ENCODE measurements at places on chromosomes 2 and 18.

- no peak for DNase-seq
Observed at GRCh38 chr2:27212626-27213471, 781 bp upstream of the SLC5A6 start.

DNA sequence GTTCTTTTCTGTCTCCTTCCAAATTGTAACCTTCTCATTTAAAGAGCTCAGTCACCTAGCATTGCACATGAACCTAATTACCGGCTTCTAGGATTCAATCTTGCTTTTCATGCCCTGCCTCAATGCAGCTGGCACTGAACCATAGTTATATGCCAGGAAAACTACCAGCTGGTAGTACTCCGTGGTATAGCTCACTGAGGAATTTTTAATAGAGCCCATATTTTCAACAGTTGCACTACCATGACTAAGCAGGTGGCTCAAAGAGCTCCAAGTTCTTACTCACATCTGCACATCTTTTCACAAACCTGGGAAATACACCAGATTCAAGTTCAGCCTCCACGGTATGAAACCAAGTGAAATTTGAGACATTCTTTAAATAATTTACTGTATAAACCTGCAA is 363.5 kb downstream of the GRB14 start:
- DNase-seq = no peak

DNA sequence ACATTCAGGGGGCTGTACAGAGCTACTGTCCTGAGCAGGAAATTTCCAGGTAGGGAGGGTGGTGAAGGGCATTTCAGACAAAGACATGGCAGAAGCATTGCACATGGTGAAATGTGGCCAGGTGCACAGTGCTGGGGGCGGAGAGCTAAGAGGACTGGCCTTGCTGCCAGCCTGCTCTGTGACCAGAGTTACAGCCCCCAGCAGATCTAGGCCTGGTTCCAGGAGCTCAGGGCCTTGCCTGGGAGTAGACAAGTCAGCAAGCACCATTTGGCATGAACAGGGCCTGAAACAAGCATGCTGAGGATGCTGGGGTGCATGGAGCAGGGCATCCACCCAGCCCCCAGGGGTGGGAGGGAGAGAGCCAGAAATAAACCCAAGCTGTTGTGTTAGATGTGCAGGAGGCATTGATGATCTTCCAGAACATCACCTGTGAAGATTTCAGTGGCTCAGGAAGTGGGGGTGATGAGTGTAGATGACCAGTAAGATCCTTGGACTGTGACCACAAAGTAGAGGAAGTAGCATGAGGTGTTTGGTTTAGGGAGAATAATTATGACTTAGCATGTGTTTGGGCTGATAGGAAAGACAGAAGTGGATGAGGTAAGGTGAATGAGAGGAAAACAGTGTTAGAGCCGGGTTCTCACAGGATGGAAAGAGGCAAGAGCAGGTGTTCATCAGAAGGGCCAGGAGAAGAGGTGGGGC is 61.1 kb downstream of the COA5 start:
- no peak for DNase-seq

DNA sequence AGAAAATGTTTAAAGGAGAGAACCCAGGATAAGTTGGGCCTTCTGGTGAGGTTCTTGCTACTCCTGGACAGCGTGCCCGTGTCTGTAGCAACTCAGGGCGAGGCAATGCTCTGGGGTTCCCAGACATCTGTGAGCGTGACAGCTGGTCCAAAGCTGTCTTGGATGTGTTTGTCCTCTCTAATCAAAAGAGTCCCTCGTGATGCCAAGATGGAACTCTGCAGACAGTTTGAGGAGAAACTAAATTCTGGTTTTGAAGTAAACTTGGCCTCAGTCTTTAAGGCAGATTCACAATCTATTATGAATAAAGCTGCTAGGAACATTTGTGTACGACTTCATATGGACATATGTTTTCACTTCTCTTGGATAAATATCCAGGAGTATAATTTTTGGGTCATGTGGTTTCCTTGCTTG is 47.3 kb downstream of the TMEM17 start:
- DNase-seq = no peak

DNA sequence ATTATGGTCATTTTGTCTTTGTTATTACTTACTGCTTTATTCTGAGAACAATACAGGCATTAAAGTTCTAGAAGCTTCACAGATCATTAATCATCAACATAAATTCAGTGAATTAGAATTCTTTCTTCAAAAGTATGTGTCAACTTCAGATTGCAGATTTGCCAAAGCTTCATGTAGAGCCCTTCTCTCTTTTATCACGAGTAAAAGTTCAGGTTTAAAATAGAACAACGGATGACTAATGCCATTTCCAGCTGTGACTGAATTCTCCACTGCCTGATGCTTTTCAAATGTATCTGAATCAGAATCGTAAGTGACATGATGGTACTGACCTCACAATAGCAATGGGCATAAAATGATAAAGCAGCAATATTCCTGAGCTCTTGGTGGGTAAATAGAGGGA is 116.0 kb downstream of the ABCA12 start:
- DNase-seq = no peak

DNA sequence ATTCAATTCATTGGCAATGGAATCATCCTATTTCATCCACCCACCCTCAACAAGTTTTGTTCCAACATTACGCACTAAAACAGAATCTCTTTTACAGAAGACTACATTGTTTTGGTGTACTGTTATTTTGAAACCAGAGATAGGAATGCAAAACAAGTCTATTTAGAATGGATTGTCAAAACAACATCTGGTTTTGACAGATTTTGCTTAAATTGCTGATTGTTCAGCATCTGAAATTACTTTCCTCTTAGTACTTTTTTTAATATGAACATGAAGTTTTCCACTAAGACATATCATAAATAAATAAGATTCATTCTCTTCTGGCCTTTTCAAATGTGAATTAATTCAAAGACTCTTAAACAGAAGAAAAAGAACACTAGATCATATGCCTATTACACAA is 323.9 kb upstream of the TFPI start:
- DNase-seq = no peak

GRCh38 chr2:62586981-62587380 is 81.0 kb upstream of the TMEM17 start:
- no peak for DNase-seq

DNA sequence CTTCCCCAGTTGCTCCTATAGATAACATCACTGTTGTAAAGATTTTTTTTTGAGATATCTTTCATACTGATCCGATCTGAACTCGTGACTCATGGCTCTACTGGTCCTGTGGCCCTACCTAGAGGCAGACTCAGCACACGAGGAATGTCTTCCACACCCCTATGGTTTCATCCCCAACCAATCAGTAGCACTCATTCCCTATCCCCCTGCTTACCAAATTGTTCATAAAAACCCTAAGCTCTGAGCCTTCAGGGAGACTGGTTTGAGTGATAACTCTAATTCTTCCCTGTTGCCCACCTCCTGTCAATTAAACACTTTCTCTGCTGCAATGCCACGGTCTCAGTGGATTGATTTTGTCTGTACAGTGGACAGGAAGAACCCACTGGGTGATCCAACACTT is 4.2 kb upstream of the SAP130 start:
- DNase-seq = no peak

DNA sequence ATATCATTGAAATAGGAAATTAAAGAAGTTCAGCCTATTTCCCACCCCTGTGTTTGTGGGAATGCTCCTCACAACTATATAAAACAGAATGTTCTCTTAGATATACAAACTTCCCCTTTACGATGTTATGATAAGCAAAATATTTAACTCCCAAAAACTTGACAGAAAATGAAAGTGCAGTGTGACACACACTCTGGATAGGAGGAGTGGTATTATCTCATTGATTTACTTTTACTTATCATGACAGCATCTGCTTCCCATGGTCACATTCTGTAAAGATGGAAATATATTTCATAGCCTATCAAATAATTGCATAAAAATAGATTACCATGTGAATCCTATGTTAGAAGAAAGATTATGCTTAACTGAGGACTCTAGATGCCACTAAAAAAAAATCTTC is 96.6 kb upstream of the STK17B start:
- no peak for DNase-seq

- DNase-seq = no peak
Observed at GRCh38 chr18:51010218-51010617, 19.8 kb upstream of the SMAD4 start.

- DNase-seq = no peak
Observed at GRCh38 chr2:111668274-111668616, 215.7 kb downstream of the ANAPC1 start.

DNA sequence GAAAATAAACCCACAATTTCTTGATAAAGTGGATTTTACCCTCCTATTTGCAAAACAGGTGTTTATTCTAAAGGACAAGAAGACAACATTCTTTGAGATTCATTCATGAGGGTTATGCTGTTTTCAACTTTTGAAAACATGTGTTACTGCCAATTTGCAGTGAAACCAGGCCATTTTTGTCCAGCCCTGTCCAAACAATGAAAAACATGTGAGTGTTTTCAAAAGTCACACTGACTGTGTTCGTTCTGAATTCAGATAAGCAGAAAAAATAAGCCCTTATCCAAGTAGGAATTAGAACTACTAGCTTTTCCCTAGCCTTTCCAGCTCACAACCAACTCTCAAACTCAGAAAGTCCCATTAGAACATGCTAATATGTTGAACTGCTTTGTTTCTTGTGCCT is 148.1 kb upstream of the PID1 start:
- DNase-seq = no peak

GRCh38 chr18:13382366-13382953 is 163.9 kb downstream of the LDLRAD4 start:
- DNase-seq = no peak

DNA sequence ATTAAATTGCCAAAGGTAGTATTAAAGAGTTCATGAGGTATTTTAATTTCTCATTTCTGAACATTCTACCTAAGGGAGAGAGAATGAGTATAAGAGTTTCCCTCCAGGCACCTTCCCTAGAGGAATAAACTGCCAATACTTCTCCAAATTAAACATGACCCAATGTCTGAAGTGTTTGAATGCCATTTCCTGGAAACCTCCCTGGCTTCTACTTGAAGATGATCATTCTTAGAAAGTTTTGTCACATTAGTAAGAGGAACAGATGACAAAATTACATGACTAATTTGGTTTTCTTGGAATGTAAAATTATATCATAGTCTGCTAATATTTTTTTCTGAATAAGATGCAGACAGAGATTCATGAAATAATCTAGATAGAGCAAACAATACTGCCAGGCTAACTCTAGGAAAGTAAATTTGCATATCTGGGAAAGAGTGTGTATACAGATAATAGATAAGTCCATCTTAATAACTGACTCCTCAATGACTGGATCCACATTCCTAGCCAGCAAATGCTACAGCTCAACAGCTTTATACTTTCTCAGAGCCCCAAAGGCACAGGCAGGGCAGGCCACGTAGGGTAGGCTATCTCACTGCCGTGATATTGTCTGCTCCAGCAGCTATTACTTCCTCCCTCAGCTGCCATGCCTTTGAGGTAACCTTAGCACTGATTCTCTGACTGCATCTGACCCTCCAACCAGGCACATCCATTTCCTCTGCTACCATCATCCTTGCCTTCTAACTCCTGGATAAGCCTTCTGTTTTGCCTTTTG is 630.8 kb upstream of the PIK3C3 start:
- DNase-seq = no peak

GRCh38 chr2:191795715-191796114 is 51.2 kb downstream of the CAVIN2 start:
- DNase-seq = no peak

DNA sequence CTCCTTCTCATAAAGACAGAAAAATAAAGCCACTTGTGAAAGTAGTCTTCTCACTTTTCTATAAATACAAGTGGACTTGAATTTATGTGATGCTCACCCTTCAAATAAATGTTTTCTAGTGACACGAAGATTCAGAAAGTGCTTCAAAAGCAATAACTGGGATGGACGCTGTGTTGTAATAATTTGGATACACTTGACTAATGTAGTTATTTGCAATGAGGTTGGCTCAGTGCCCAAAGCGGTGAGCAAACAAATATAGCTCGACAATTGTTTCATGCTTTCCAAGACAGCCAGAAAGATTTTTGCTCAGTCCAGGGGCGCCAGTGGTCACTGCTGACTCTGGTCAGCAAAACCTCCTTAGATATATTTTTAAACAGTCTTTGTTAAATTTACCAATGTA is 278.6 kb upstream of the KLHL14 start:
- DNase-seq = no peak

- no peak for DNase-seq
Observed at GRCh38 chr2:149050188-149050587, 11.7 kb downstream of the LYPD6B start.

DNA sequence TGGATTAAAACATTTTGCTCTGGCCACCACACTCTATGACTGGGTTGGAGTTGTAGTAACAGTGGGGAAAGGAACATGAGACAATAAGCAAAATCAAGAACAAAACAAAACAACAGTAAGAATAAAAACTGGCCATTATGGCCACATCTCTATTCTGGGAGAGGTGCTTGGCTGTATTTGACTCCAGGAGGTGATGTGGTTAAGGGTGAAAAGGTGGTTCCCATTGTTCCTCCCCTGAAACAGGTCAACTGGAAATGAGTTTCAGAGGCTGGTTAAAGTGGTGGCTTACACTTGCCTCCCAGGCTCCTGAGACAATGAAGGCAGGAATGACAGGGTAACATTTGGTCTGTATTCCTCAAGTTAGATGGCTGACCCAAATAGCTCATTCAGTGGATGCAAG is 67.3 kb upstream of the FANCL start:
- no peak for DNase-seq

DNA sequence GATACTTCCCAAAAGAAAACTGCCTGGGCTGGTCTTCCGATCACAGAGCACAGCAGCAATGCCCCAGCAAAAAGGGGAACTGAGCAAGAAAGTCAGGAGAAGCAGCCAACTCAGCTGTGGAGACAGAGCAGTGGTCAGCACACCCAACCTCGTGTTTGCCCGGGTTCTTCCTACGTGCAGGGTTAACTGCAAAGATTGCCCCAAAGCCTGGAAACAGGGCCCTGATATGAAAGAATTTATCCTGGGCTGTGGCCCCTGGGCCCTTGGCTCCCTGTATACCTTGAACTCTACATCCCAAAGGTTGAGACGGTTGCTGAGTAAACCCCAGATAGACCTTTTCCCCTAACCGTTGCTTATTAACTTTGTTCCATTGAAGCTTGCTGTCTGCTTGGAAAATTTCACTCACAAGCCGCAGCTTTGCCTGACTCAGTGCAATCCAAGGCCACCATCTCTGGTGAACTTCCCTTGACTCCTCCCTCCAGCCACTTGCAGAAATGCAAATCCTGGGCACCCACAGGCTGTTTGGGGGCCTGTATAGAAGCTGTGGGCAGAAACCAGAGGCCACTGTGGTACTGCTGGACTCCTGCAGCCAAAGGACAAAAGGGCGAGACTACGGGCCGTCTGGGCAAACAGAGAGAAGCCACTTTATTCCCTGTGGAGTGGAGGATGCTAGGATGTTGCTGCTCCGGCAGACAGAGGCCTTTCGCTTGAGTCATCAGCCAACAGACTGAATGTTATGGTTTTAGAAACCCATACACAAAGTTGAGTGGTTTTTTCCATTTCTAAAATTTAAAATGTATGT is 18.2 kb downstream of the NRP2 start:
- no peak for DNase-seq

DNA sequence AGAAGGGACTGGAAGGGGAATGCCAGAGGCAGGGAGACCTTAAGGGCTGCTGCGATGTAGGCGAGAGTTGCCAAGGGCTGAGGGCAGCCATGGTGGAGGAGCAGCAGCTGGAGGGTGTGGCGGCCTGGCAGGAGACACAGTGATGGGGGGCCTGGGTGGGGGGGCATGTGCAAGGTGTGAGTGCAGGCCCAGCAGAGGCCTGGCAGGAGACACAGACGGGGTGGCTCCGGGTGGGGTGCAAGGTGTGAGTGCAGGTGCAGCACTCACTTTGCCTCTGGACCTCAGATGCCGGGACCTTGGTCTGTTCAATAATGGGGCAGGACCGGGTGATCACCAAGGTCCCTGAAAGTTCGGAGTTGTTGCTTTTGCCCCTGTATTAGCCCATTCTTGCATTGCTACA is 76.2 kb upstream of the ODC1 start:
- DNase-seq = no peak

GRCh38 chr18:69213842-69214241 is 186.8 kb upstream of the DOK6 start:
- DNase-seq = no peak
